ENCODE measurements at places on chromosomes 7 and 10.

DNA sequence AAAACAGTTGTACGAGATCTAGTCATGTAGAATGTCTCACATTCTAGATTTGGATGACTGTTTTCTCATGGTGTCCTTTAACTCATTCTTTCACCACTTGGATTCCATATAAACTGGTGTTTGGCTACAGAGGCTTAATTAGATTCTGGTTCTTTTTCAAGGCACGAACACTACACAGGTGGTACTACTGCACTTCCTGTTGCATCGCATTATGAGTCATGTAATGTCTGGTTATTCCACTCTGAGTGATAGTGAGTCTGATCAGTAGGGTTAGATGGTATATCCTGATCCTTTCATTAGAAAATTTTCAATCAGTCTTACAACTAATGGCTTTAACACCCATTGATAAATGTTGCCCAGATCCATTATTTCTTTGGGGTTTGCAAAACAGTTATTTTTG is 11.2 kb upstream of the AKAP9 start:
- no peak for DNase-seq

- no peak for DNase-seq
Measured at GRCh38 chr7:7816084-7816483, 97.7 kb upstream of the RPA3 start.

DNA sequence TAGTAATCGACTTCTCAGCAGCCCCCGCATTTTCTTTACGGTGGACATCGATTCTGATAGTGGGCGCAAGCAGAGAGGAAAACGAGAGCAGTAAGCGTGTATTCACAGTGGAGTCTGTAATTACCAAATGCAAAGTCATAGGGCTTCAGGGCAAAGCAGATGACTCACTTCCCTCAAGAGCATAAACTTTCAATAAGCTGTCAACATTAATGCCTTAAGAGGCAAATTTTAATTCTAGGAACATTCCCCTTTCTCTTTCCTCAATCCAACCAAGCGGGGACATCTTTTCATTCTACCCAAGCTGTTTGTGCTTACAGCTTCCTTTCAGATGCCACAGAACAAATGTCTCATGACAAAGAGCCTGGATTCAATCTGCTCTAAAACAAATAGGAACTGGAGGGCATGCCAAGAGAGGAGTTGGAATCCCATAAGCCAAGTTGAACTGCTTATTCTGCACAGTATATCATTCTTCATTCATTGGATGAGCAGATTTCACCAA is 48.6 kb downstream of the MALSU1 start:
- no peak for DNase-seq

DNA sequence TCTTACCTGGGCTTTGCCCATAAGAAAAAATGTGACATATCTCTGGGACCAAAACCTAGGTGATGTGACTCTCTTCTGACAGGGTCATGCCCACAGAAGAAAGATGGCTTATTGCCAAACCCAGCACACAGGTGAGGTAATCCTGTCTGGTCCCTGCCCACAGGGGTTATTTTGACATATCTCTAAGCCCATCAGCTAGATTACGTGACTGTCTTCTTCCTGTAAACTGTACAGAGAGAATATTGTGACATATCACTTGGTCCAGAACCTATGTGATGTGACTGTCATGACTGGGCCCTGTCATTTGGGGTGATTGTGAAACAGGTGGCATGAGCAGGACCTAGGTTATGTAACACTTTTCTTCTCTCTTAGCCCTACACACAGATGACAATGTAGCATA is 48.8 kb upstream of the ZNF680 start:
- DNase-seq, result no peak

- DNase-seq, result no peak
Measured at GRCh38 chr10:62000037-62000603, 98.6 kb downstream of the ARID5B start.

DNA sequence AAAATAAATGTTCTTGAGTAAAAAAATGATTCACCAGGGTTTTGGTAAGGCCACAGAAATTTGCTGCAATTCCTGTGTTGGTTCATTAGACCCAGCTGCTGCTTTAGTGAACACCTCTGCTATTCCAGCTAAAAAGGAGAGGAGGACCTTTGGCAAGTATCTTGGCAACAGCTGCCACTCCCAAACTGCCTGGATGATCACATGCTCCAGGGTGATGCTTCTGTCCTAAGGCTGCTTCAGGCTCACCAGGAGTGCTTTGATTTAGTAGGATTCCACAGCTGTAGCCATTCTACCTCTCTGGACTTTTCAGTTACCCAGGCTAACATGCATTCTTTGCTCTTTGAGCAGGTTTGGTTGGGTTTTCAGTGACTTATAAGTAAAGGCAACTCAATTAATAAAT is 82.6 kb upstream of the NPVF start:
- no peak for DNase-seq

DNA sequence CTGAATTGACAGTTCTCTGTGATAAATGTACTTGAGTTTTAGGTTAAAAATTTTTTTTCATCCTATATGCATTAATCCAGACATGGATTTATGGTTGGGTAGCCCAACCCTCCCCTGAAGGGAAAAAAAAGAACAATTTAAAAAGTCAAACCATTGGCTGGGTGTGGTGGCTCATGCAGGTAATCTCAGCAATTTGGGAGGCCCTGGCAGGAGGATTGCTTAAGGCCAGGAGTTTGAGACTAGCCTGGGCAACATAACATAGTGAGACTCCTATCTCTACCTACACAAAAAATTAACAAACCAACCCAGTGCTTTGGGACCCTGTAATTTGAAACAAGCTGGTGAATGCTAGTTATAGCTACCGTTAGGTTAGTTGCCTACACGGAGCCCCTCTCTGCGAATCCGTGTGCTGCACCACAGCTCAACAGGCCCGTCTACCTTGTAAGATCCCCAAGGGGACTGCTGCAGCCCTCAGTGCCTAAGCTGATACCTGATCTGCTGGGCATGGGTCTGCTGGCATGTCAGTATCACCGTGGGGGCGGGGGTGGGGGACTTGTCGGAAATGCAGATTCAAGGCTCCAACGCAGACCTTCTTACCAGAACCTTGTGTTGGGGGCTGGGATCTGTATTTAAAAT is 32.8 kb downstream of the TSPAN14 start:
- DNase-seq, result no peak

GRCh38 chr7:110224643-110225042 is 866.3 kb upstream of the LRRN3 start:
- DNase-seq, result no peak

DNA sequence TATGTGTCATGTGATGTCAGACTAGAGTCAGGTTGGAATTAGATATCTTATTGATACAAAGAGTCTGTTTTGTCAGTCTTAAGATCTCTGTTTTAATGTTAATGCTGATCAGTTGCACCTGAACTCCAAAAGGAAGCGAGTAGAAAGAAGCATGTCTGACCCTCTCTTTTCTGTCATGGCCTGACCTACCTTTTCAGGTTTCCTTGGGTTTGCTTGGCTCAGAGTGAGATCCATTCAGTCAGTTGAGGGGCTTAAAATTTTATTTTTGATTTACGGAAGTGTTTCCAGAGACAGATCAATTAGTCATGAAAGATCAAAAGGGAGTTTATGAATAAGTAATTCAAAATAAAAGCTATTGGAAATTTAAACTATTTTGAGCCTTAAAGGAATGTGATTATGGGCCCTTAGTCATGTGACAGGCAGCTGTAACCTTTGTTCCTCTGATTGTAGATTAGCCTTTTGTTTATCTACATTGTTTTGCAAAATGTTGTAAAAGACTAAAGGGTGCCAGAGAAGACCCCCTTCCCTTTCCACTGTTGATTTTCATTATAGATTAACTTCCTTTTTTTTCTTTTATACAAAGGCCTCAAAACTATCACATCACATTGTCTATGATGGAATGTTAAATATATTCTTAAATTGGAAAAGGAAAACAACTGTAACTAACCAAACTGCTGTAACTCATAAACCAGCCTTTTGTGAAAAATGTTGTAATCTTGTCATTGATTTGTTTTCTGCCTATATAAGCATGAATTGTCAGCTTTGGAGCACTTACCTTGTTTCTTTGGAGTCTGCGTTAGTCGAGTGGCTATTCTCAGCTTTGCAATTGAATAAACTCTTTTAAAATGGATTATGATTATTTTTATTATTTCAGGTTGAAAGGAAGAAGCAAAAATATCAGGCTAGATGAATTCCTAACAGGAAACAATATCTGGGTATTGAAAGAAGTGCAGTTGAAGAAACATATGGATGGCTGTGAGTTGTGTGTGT is 195.5 kb upstream of the MBL2 start:
- no peak for DNase-seq

GRCh38 chr7:4808026-4808425 is 32.6 kb downstream of the AP5Z1 start:
- DNase-seq, result no peak

DNA sequence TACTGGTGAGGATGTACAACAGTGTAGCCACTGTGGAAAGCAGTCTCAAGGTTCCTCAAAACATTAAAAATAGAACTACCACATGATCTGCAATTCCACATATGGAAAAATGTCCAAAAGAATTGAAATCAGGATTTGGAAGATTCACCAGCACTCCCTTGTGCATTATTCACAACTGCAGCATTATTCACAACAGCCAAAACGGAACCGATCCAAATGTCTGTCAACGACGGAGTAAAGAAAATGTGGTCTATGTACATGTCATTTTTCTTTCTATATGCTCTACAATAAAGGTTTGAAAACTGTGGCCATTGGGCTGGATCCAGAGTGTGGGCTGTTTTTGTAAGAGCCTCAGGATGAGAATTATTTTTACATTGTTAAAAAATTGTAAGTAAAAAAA is 1206.1 kb upstream of the CELF2 start:
- no peak for DNase-seq

DNA sequence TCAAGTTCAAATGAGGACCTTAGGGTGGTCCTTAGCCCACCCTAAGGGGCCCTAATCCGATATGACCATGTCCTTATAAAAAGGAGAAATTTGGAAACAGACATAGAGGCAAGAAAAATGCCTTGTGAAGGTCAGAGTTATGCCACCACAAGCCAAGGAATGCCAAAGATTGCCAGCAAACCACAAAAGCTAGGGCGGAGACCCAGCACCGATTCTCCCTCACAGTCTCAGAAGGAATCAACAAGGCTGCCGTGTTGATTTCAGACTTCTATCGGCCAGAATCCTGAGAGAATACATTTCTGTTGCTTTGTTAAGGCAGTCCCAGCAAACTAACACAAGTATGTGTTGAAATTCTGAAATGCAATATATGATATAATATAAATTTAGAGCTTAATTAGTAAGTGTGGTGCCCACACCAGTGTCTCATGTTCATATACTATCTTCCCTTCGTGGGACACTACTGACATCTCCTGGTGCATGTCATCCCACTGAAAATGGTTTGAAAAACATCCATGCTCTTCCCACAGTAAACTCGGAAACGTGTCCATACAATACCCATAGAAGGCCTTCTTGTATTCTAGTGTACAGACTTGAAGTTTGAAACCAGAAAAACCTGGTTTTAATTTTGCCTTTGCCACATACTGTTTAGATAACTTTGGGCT is 349.0 kb downstream of the TNS3 start:
- no peak for DNase-seq

All from stimulated activated CD4-positive, alpha-beta T cell treated with anti-CD3 and anti-CD28 coated beads, Interleukin-4, amount 100 ng/mL, for 1 hour (primary cell).